ENCODE measurements at places on chromosomes 4 and X.
A peak's percentile ranks its signal among the peaks of the same experiment; 100 is the strongest.

- no peak for DNase-seq
Observed at GRCh38 chr4:152676052-152676854, 3.5 kb downstream of the TMEM154 start.

- no peak for DNase-seq
Observed at GRCh38 chr4:188934320-188934962, 795.2 kb downstream of the TRIML1 start.

DNA sequence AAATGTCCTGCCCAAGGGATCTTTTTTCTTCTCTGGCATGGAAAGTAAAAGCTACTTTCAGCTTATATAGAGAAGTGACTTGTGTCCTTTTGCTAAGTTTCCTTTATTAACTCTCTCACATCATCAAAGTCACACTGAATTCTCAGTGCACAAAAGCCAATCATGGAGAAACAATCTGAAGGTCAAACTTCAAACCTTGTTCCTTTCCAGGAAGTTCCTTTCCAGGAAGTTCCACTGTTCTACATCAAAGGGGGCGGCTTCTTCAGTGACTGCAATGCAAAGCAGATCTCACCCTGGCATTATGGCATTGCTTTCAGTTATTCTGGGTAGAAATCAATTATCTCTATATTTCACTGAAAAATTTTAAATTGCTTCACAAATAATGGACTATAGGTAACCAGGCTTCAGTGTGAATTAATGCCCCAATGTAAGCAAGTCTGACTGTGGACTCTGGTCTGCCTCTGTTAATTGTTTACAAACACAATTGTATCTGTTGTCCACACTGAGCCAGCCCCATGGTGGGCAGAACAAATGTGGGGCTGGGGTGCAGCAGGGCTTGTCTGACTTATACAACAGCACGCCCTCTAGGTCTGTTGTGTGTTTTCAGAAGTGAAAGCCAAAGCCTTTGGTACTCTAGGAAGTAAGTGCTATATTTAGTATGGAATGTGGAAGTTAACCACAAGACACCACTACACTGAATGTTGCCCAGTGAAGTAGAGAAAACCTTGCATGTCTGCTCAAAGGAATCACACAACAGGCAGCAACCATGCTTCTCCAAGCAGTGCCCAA is 98.8 kb downstream of the CDS1 start:
- no peak for DNase-seq

DNA sequence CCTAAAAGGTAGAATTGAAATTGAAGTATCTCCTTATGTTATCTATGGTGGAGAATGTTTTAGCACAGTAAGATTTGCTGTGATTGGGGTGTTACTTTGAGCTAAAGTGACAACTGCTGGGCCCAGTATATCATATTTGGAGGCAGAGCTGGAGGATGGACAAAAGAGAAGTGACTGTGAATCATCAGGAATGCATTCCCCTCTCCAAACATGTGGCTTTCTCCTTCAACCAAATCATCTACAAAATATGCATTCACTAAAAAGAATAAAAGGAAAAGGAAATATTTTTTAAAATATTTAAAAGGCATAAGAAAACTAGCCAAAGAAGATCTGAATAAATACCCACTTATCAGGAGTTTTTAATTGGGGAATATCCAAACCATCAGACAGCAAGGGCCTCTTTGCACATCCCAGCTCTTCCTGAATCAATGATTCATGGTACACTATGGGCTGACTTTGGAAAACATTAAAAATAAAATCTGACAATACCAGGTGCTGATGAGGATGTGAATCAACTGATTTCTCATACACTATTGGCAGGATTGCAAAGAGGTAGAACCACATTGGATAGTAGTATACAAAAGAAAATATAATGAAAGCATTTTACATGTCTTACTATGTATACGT is 671.7 kb upstream of the NR3C2 start:
- no peak for DNase-seq

DNA sequence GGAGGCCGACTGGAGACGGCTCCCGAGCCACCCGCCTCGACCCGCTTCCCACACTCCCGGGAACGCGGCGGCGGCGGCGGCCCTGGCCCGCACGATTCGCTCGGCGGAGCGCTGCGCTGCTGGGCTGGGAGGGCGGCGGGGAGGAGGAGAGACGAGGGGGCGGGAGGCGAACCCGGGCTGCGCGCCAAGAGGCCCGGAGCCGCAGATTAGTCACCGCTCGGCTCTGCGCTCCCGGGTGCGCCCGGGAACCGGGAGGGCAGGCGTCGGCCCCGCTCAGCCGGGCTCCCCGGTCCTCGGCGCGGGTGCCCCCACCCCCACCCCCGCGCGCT is 11.2 kb upstream of the BCOR start:
- DNase-seq: peak; percentile 64

GRCh38 chrX:64206556-64207162 is 1.2 kb upstream of the AMER1 start:
- DNase-seq: peak; percentile 0

- DNase-seq: no peak
Observed at GRCh38 chrX:98331407-98331806, 1447.7 kb downstream of the RPA4 start.

GRCh38 chrX:103275947-103276567 is 493 bp downstream of the TCEAL5 start:
- DNase-seq: no peak

All from stimulated activated CD4-positive, alpha-beta T cell treated with anti-CD3 and anti-CD28 coated beads, Interleukin-4, amount 100 ng/mL, for 4 hours (primary cell).